ENCODE measurements at places on chromosomes 7 and 10. TPM values are rescaled to one million over a fixed set of nuclear protein-coding genes. Genes with fewer than 3 reads are reported as not detected.
A peak's percentile ranks its signal among the peaks of the same experiment; 100 is the strongest.

The FXYD4 gene
- total RNA-seq: not detected

The CALHM1 gene
- 0.07 TPM for total RNA-seq

The SAMD9 gene
- total RNA-seq: 0.07 TPM

DNA sequence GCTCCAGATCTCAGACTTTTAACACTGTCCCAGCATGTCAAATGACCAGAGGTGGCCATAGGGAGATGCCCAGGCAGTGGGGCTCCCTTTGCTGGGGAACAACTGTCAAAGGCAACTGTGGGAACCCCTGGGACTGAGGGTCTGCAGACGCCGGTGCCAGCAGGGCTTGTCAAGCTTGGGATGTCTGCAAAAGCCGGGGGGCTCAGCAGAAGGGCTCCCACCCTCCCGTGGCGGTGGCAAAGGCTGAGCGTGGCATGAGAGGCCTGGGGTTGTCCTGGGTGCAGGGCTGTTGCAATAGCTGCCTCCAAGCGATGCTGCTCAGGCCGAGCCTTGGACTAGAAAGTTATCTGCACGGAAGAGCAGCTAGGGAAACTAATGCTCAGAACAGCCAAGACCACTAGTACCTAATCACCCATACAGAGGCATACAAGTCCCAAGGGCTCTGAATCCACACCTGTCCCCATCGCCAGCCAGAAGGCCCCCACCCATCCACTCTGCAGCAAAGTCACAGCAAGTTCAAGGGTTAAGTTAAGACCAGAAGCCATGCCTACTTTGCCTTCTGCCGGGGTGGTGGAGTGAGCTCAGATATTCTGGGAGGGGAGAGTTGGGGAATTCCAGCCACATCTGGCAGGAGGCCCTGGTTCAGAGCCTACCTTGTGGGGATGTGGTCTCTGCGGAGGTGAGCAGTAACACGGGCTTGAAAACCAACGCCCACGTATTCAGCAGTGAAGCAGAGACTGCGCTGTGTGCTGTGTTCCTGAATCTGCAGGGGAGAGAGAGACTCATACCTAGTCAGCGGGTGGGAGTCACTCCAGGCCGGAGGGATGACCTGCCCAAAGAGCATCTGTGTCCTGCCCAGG lies 4.6 kb downstream of the SH2B2 start:
- no peaks in the 10 kb centered on the region for H3K36me3 ChIP-seq
- H3K4me1 ChIP-seq: no peaks in the 10 kb centered on the region
- H3K27ac ChIP-seq: no peak overlapping the region
- H3K4me3 ChIP-seq: no peak overlapping the region

DNA sequence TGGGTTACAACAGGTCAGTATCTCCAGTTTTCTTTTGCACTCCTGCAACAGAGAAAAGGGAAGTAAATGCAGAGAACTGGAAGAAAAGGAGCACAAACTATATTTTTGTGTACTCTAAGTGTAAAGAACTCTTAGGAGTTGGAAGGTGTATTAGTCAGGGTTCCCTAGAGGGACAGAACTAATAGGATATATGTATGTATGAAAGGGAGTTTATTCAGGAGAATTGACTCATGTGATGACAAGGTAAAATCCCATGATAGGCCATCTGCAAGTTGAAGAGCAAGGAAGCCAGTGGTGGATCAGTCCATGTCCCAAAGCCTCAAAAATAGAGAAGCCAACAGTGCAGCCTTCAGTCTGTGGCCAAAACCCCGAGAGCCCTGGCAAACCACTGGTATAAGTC lies 22.6 kb upstream of the RAB18 start:
- no peak overlapping the region for H3K27ac ChIP-seq
- no peaks in the 10 kb centered on the region for H3K4me1 ChIP-seq
- H3K27me3 ChIP-seq: no peaks in the 10 kb centered on the region
- no peak overlapping the region for H3K4me3 ChIP-seq

The FAM13C gene
- total RNA-seq: 0.39 TPM

- peaks cover 8% of the 10 kb centered on the region for H3K36me3 ChIP-seq
- DNase-seq: no peak
- no peaks in the 10 kb centered on the region for H3K4me1 ChIP-seq
Observed at GRCh38 chr10:178208-178607, 43.0 kb downstream of the ZMYND11 start.

The CHN2 gene
- total RNA-seq: 3.3 TPM

DNA sequence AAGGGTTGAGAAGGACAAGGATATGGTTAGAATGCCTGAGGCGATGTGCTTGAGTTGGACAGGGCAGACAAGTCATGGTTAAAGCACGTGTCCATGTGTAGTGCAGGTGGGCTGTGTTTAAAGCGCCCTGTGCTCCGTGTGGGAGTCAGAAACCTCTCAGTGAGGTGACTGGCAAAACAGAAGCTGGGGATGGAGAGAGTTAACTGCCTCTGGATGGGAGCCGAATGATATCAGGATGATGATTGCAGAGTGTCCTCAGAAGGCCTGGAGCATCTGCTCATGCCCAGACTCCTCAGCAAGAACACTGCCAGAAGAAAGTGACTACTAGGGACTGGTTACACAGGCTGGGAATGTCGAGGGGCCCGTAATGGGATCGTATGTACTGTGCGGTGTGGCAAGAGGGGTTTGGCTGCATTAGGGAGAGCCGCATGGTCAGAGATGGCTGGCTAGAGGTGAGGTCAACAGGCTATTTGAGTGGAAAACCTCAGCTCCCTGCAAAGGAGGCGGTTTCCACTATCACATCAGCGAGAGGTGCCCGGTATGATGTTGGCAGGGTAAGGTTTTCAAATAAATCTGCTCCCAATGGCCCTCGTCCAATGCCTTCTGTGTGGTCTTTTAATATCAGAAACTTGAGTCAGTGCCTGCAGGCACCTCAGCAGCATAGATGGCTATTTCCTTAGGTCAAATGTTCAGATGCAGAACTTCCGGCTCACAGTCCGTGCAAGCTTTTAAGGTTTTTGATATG lies 26.1 kb upstream of the MRC1 start:
- H3K4me1 ChIP-seq: no peaks in the 10 kb centered on the region
- no peak for DNase-seq
- no peaks in the 10 kb centered on the region for H3K36me3 ChIP-seq
- H3K27me3 ChIP-seq: no peaks in the 10 kb centered on the region
- H3K27ac ChIP-seq: no peak overlapping the region

DNA sequence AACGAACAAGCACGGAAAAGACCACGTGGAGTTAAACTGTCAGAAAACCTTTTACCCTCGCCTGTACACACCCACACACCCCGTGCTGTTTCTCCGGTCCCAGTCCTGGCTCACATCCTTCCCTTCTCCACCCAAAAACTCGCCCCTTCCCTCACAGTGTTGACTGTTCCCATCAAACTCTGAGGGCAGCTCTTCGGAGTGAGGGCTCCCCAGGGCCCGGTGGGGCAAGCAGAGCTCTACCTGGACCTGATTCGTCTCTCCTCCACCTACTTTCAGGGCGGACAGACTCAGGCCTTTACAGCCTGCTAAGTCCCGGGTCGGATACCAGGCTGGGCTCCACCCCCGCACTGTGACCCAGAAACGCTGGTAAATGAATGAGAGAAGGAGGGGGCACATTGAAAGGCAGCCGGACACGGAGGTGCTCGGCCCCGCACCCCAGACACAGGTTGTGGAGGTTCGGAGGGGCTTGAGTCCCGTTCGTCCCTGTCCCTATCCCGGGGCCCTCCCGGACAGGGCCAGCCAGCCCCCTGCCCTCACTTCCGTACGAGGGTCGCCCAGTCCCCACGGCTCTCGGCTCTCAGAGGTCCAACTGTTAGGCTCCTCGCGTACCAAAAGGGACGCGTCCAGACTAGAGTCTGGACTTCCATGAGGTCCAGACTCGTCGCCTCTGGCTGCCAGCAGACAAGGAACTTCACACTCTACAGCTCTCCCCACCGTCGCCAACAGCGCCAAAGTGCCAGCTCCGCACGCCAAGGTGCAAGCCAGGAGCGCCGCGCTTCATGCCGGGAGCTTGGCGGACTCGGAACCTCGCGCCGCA lies 31.7 kb upstream of the ASL start:
- H3K4me1 ChIP-seq: no peaks in the 10 kb centered on the region
- H3K4me3 ChIP-seq: no peak overlapping the region
- no peak overlapping the region for H3K27ac ChIP-seq
- H3K27me3 ChIP-seq: no peaks in the 10 kb centered on the region
- DNase-seq: peak; percentile 74

The IGFBP3 gene
- total RNA-seq: 10.0 TPM

- no peak overlapping the region for H3K4me3 ChIP-seq
- H3K36me3 ChIP-seq: no peaks in the 10 kb centered on the region
- peaks cover 15% of the 10 kb centered on the region for H3K4me1 ChIP-seq
- peaks cover 5% of the 10 kb centered on the region for H3K27me3 ChIP-seq
- H3K27ac ChIP-seq: no peak overlapping the region
Observed at GRCh38 chr10:34811968-34812514, 3.1 kb downstream of the PARD3 start.

DNA sequence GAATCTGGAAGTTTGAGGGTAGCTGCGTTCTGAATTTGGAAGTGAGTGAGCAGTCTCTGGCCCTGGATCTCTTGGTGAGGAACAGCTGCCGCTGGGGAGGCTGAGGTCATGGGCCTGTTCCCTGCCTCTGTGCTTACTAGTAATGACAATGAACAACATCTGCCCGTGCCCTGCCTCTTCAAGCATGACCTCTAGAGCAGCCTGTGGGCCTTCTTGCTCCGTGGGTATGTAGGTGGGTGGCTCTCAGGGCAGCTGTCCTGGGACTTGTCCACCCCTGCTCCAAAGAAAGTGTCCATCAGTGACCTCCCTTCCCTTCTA lies 186.2 kb downstream of the CXCL12 start:
- H3K4me3 ChIP-seq: no peak overlapping the region
- H3K36me3 ChIP-seq: no peaks in the 10 kb centered on the region
- H3K4me1 ChIP-seq: no peaks in the 10 kb centered on the region
- no peak for DNase-seq
- H3K27ac ChIP-seq: no peak overlapping the region

DNA sequence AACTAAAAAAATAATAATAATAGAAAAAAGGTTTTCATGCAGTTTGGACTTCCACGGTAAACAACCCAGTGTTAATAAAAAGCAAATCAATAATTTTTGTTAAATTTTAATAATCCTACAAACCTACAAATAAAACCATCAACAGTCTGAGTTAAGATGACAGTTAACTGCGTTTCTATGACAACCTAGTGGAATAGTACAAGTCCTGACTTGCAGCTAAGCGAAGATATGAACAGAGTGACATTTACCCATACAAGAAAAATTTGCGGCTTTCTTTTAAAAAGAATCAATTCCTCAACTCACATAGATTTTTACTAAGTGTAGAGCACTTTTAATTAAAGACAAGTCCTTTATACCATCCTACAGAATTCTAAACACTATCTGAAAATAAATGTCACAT lies 35.6 kb downstream of the VPS41 start:
- no peak overlapping the region for H3K4me3 ChIP-seq
- H3K36me3 ChIP-seq: peaks cover 6% of the 10 kb centered on the region
- no peak for DNase-seq
- no peaks in the 10 kb centered on the region for H3K4me1 ChIP-seq
- H3K27me3 ChIP-seq: no peaks in the 10 kb centered on the region
- no peak overlapping the region for H3K27ac ChIP-seq

DNA sequence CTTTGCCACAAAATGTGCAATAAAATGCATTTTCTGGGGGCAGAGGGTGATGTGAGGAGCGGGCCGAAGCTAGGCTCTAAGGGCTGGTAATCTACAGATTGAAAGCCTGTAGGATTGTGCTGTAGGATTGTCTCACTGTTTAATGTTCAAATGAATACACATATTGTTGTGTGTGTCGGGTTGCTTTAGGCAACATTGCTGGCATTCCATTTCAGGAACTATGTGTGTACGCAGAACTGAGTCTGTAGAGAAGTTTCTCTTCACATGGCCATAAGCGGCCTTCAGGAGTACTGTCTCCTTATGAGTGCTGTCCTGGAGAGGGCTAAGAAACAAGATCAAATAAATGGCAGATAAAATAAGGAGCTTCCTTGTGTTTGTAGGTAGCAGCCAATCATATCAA lies 540.2 kb downstream of the GATA3 start:
- no peaks in the 10 kb centered on the region for H3K36me3 ChIP-seq
- H3K27ac ChIP-seq: no peak overlapping the region
- no peaks in the 10 kb centered on the region for H3K4me1 ChIP-seq
- no peaks in the 10 kb centered on the region for H3K27me3 ChIP-seq
- H3K4me3 ChIP-seq: no peak overlapping the region

The ABCB8 gene
- total RNA-seq: 23.9 TPM

DNA sequence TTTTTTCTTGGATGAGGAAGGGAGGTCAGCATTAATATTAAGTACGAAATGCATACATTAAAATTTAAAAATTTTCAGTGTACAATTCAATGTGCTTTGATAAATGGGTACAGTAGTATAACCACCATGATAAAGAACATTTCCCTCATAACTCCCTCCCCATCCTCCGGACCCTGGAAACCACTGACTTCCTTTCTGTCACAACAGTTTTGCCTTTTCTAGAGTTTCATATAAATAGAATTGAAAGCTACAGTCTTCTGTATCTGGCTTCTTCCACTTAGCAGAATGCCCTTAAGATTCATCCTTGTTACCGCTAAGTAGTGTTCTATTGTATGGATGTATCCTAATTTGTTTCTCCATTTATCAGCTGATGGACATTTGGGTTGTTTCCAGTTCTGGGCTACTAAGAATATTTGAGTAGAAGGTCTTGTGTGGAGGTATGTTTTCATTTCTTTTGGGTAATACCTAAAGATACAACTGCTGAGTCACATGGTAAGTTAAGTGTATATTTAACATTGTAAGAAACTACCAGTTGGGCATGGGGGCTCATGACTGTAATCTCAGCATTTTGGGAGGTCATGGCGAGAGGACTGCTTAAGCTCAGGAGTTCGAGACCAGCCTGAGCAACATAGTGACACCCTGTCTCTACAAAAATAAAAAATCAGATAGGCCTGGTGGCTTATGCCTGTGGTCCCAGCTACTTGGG lies 30.8 kb downstream of the ABI1 start:
- H3K36me3 ChIP-seq: peaks cover 1% of the 10 kb centered on the region
- no peak overlapping the region for H3K4me3 ChIP-seq
- no peak for DNase-seq
- H3K27ac ChIP-seq: no peak overlapping the region
- H3K27me3 ChIP-seq: no peaks in the 10 kb centered on the region
- 0 out of 2 replicates have a peak, but pooled peaks cover 2% of the 10 kb centered on the region for H3K4me1 ChIP-seq

DNA sequence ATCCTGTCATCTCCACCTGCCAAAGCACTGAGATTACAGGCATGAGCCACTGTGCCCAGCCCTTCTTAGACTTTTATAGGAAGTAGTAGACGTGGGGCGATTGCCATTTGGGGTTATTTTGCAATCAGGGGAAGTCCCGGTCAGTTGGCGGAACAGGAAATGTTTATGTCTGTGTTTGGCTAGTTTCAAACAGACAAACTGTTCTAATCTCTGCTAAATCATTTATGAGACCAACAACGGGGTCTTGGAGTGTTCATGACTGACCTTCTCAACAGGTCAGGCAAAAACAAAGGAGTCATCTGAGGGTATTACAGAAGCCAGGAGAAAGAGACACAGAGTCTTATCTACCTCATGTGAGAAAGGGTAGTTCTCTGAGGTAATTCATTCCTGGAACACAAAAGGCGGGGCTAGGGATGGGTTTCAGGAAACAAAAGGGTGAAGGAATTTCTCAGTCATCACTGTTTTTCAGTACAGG lies 6.6 kb upstream of the TPK1 start:
- H3K27ac ChIP-seq: no peak overlapping the region
- no peaks in the 10 kb centered on the region for H3K4me1 ChIP-seq
- H3K27me3 ChIP-seq: no peaks in the 10 kb centered on the region
- H3K36me3 ChIP-seq: no peaks in the 10 kb centered on the region

The OPALIN gene
- not detected for total RNA-seq

GRCh38 chr10:112184052-112184371 lies 447 bp upstream of the GPAM start:
- no peak for DNase-seq
- no peaks in the 10 kb centered on the region for H3K27me3 ChIP-seq
- peaks cover 10% of the 10 kb centered on the region for H3K36me3 ChIP-seq

The SFTPD gene
- total RNA-seq: 0.24 TPM

The NCF1 gene
- 0.33 TPM for total RNA-seq

GRCh38 chr10:62388328-62388727 lies 14.2 kb downstream of the ZNF365 start:
- no peaks in the 10 kb centered on the region for H3K4me1 ChIP-seq
- H3K36me3 ChIP-seq: no peaks in the 10 kb centered on the region
- peak; percentile 40 for DNase-seq
- H3K27me3 ChIP-seq: no peaks in the 10 kb centered on the region
- H3K27ac ChIP-seq: no peak overlapping the region
- no peak overlapping the region for H3K4me3 ChIP-seq

Measured in H9 (cell line).